Psoas muscle (tissue), 8 donors: ENCODE measurements at places on chromosomes 11 and 22.

DNA sequence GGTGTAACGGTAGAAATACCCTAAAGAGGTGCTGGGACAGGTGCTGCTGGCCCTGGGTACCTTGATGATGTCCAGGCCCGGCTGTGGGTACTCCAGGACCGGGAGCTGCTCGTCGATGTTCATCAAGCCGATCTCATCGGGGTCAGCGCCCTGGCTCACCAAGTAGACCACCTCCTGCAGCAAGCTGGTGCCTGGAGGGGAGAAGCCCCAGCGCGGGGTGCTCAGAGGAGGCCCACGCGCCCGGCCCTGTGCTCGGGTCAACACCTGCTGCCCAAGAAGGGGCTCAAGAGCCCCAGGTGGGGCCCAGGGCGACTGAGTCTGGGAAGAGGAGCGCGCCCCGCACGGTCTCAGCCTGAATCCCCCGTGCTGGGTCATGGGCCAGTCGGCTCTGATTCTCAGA is 20.6 kb downstream of the SULT4A1 start:
- no peak for DNase-seq

GRCh38 chr22:37240941-37241320 is 3.1 kb downstream of the RAC2 start:
- no peak for DNase-seq

- no peak for DNase-seq
Observed at GRCh38 chr11:88909500-88909899, 156.3 kb downstream of the GRM5 start.

GRCh38 chr22:16956290-16956689 is 51.7 kb downstream of the GAB4 start:
- DNase-seq = no peak
